Urinary bladder (tissue), 4 donors: ENCODE measurements at places on chromosomes 3 and 15. TPM values are rescaled to one million over a fixed set of nuclear protein-coding genes. Genes with fewer than 3 reads are reported as not detected.

GRCh38 chr15:69893863-69894262 lies 203.9 kb downstream of the TLE3 start:
- no peak for DNase-seq

GRCh38 chr15:93165734-93166470 lies 76.9 kb upstream of the RGMA start:
- no peak for DNase-seq

GRCh38 chr15:48031973-48032372 lies 88.8 kb upstream of the SLC24A5 start:
- no peak for DNase-seq

Gene DGKG
- polyA plus RNA-seq = 4.2 TPM

DNA sequence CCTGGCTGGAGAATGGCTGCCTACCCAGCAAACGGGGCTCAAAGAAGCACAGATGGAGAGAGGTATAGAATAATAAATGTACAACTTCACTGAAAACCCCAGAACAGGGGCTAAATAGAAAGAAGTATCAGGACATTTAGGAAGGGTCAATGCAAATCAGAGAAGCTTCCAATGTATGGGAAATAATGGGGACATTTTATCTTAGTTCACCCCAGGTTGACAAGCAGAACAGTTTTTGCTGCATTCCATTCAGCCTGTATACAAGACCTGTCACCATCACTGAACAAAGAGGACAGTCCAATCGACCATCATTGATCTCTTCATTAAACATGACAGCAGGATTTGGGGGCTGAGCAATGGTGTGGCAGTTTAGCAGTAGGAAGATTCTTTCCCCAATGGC lies 68.1 kb downstream of the MYH15 start:
- DNase-seq = no peak

DNA sequence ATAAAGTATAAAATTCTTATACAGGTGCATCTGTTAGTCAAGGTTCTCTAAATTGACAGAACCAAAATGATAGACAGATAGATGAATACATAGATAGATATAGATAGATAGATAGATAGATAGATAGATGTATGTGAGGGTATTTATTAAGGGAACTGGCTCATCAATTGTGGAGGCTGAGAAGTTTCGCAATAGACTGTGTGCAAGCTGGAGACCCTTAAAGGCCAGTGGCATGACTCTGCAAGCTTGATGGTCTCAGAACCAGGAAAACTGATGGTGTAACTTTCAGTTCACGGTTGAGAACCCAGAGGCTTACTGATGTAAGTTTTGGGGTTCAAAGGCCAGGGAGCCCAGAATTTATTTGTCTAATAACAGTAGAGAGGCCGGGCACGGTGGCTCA lies 1123.7 kb upstream of the CADM2 start:
- DNase-seq = no peak

DNA sequence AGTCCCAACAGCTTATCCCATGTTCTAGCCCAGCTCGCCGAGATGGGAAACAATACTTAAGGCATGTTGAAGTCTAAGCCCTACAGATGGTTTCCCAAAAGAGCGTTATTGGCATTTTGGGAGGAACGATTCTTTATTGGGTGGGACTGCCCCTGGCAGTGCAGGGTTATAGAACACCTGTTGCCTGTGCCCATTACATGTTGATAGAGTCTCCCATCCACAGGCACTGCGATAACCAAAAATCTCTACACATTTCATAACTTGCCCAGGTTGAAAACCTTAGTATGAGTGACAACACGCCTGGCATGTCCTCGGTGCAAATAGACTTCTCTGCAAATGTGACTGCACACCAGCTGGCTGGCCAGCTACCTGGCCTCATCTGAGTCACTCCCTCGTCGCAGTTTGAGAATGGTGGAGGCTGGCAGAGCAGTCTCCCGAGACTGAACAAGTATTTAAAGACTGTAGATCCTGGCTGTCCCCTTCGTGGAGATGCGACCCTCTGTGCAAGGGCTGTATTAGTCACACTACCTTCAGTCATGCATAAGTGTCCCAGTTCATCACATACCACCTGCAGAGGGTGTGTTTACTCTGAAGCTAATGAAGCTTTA lies 18.7 kb downstream of the ZNF80 start:
- DNase-seq = no peak
